ENCODE measurements at places on chromosomes 12 and 14.

GRCh38 chr12:112252184-112252583 is 126.8 kb downstream of the TRAFD1 start:
- DNase-seq: no peak

DNA sequence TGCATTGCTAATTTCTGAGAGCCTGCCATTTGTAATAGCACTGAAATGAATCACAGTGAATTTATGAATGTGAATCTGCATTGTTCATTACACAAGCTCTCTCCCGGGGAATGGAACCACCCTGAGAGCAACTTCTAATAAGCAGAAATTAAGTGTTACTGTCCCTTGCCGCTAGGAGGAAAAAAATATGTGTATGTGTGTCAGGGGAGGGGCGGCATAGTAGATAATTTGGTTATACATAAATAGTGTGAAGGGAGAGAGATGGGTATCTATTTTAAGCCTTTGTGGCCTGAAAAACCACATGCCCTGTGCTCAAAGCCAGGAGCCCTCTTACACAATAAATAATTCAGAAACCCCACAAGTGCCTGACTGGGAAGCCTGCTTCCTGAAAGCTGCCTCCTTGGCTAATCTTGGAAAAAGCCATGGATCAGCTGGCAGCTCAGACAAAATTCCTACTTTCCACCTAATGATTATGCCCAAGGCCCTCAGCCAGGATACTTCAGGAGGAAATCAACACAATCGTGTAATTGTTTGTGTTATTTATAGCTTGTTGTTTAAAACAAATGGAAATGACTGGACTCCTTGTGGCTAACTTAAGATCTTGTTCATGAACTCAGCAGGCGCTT is 366.2 kb upstream of the KITLG start:
- no peak for DNase-seq

GRCh38 chr12:23084236-23084995 is 459.4 kb downstream of the ETNK1 start:
- DNase-seq: no peak

DNA sequence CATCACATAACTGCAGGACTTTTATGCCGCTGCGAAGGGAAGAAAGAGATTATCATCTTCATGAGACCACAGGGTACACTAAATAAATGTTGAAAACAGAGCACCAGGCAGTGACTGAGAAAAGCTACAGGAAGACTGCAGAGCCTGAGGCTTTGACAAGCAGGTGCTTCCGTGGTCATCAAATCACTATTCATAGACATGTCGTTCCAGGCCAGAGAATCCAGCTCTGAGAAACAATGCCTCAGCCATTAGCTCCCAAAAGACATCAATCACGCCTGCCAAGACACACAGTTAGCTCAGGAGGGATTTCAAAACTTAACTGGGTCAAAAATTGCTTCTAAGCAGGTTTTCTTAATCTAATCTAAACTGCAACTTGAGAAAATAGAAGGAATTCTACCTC is 47.2 kb upstream of the GARIN6 start:
- DNase-seq: no peak

DNA sequence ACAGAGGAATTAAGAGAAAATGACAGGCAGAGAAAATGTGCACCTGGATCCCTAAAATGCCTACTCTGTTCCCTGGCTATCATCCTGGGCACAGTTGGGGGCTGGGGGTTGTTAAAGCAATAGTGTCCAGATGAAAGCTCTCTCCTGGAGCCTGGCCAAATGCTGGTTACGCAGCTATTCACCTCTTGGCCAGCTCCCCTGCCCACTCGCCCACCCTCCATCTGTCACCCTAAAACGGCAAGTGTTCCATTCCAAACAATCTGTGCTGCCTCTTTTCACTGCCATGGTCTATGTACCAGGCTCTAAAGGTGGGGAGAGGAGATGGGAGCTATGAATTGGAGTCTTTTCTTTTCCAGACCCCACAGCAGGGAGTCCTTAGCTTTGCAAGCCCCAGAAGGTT is 24.7 kb upstream of the NPFF start:
- DNase-seq: no peak

DNA sequence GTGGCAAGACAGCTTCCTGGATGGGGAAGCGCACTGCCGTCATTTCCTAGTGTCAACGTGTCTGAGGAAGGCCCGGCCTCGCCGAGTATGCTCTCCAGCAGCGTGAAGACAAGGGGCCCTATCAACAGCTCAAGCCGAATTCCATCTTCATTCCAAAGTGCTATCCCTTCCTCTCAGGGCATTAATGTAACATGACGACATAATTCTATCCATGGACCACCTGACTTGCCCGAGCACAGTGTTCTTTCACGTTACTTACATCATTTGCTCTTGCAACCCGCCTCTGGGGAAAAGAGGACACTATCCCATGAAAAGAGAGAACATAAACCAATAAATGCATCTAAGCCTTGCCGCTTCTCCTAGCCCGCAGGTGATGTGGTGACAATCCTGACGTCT is 22.9 kb downstream of the CCDC92 start:
- DNase-seq: no peak

- DNase-seq: no peak
Measured at GRCh38 chr14:104019806-104020205, 65.7 kb upstream of the ASPG start.

DNA sequence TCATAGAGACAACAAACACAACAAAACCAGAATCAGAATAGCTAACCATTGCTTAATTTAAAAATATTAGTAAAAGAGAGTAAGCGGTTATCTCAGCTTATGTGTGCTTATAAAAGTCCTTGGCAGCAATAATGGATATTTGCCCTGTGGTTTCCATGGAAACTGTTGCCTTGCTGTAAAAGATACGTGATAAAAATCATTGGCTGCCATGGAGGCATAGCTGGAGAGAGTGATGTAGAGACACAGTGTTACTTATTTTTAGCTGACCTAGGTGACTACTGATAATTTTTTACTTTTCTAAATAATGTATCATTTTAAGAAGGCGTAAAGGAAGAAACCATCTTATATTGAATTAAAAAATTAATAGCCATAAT is 92.9 kb downstream of the ERC1 start:
- no peak for DNase-seq

DNA sequence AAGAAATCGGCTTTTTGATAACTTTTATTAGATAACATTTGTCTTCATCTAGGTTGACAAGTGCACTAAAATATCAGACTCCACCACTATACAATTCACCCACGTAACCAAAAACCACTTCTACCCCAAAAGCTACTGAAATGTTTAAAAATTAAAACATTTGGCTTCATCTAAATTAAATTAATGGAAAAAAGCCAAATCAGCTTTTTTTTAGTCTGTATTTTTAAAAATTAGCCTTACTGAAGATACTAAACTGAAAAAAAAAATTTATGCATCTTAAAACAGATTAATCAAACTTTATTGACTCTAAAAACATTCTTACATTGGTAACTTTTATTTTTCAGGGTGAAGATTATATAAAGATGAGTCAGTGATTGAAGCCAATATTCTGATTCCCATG is 30.0 kb downstream of the CREBL2 start:
- no peak for DNase-seq

GRCh38 chr12:11693601-11694000 is 44.1 kb downstream of the ETV6 start:
- no peak for DNase-seq

DNA sequence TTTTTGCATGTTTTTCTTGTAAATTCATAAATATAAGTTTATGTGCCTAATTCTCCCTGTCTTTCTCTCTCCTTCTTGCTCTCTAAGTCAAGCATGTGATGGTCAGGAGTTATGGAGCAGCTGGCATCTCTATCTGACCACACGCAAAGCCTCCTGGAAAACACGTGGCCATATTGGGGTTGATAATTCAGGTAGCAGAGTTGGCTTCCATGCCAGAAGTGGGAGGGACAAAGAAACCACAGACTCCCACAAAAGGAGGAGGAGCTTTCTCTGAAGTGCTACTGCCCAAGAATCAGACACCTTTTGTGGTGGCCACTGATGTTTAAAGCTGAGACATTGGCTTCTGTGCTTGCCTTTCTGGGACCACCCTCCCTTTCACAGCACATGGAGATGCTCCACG is 517.6 kb upstream of the TMEM132C start:
- DNase-seq: no peak

DNA sequence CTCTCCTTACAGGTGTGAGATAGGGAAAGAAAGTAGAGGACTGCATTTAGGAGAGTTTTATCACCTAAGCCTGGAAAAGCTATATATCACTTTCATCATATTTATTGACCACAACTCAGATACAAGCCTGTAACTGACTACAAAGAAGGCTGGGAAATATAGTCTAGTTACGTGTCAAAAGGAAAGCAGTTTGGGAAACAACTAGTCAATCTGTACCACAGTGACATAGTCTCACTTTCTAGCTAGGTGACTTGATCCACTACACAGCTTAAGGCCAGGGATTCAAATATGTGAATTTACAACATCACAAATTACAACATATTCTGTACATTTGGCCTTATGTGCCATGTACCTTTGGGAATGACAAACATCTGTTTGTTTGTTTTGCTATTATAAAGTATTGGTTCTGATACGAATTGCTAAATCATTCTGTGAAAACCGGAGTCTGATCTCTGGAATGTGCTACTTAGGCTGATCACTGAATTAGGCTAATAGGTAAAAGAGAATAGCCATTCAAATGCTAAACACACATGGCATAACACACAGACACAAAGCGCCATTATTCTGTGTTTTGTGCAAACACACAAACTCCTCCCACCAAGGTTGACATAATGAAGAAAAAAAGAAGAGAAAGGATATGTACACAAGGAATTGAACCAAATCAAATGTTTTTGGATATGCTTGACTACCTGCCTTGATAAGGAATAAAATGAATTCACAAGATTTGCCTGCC is 279.8 kb downstream of the DUSP6 start:
- no peak for DNase-seq
